ENCODE measurements at places on chromosomes 1 and 21.

GRCh38 chr1:53639251-53639763, 99.7 kb downstream of the GLIS1 start:
- DNase-seq, result no peak

DNA sequence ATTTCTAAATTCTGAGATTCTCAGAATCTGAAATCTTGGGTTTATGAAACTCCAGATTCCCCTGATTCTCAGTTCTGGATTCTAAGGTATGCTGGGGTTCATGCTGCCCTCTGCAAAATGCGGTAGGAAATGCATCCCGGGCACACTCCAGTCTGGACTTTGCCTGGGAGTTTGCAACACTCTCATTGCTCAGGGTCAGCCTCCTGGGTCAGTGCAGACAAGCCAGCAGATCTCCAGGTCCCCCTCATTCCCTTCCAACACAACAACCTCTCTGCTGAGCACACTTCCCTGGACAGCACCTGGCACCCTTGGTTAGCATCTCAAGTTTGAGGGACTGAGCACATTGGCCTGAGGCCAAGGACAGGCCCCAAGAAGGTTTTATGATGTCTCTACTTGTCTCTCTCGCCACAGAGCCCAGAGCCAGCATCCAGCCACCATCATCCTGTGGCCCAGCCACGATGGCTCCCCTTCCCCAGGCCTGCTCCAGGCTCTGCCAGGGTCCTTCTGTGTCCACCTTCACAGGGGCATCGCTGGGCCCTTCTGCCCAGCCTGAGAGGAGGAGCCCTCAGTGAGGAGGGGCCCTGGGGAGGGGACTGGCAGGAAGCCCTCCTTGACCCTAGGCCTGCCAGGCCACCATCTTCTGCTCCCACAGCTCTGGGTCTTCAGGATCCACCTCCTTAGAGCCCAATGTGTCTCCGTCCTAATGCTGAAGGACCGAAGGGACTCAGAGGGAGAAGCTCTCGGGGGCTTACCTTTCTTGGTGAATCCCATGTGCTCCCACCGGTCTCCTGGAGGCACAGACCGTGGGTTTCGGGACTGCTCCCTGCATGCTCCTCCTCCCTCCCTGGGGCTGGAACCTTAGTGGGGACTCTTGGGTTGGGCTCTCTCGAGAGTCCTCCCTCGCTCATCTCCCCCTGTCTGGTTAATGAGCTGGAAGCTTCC, 550.7 kb downstream of the PTPRU start:
- peak; percentile 32 for DNase-seq

- no peak for DNase-seq
Observed at GRCh38 chr1:36164361-36164760, 8.4 kb downstream of the MAP7D1 start.

- DNase-seq, result no peak
Observed at GRCh38 chr1:68970571-68970970, 473.7 kb upstream of the DEPDC1 start.

DNA sequence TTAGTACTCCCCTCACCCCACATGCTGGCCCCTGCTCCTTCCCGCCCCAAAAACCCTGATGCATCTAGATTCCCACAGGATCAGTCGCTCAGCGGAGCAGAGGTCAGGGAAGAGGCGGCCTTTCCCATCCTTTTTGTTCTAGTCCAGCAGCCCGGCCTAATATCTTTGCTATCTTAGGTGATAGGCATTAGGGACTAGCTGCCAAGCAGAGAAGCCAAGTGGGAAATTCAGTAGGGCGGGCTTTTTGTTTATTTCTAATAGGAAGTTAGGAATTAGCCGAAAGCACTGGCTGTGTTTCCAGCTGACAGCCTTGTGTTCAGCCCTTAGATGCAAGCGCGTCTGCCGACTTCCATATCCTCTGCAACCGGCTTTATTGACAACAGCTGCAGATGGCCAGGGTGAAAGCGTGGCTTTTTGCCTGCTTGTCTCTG, 59.0 kb upstream of the BCAR3 start:
- no peak for DNase-seq

GRCh38 chr1:82901118-82901517, 1097.8 kb downstream of the TTLL7 start:
- DNase-seq, result no peak

Measured in activated CD8-positive, alpha-beta memory T cell treated with anti-CD3 and anti-CD28 coated beads, Interleukin-2, amount 50 U/mL, for 48 hours (primary cell).